ENCODE measurements at places on chromosomes 7 and 10.

DNA sequence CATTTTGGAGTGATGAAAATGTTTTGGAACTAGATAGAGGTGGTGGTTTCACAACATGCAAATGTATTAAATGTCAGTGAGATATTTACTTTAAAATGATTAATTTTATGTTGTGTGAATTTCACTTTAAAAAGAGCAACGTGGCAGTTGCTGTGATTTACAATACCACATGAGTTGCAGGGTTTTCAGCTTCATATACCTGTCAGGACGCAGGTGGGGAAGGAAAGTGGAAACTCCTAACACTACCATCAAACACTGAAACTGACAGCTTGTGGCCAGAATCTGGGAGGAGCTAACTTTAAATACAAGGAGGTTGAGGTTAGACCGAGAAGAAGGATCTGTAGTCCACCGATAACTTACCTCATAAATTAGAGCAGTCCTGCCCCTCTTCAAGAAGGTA, 168.9 kb upstream of the TMEM72 start:
- no peak for DNase-seq

DNA sequence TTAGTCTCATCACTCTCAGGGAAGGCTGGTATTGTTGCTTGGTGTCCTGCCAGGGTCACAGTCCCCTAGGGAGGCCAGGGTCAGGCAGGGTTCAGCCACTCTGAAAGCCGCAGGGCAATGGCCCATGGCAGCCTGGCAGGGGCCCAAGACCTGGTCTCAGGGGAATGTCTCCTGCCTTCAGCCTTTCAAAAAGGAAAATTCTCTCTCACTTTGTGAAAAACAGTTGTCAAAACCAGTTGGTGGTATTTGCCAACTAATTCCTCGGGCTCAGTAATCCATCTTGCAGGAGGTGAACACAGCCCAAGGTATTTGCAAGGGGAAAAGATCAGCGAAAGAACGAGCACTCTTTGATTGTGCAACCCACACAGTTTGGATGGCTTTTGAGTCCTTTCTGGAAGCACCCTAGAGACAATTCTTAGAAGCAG, 101.5 kb downstream of the JCAD start:
- DNase-seq, result peak; percentile 64

- DNase-seq, result no peak
These were observed 39.7 kb downstream of the MACROH2A2 start for GRCh38 chr10:70092389-70092718.

DNA sequence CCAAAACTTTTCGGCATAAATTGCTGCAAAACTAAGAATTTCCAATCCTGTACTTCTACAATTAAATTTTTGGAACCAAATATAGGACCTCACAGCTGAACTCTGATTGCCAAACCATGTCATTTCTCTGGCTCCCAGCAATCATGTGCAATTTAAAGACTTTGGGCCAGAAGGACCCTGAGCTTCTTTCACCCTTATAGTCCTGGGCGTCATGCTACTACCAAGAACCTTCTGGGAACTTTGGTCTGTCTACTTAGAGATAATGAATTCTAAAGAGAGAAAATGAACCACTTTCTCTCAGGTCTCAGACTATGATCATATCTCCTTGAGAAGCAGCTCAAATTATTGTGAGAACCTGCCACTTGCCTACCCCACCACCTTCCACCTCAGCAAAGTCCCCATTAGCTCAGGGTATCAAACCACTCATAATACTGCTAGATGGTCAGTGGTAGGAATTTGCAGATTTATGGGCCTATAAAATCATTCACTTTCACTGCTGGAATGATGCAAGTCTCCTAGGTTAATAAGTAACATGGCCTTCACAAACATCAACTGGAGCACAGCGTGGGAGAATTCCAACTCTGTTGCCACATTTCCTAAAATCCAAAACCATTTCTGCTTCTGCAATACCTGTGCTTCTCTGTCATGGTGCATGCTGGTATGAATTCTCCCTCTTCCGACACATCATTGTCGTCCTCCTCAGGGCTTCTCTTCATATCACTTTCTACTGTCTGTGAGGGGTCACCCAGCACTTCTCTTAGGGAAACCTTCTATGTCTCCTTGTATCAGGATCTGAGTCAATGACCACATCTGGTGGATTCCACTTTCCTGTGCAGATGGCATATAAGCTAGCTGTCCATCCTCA, 6.6 kb upstream of the WDR91 start:
- DNase-seq, result peak; percentile 13

DNA sequence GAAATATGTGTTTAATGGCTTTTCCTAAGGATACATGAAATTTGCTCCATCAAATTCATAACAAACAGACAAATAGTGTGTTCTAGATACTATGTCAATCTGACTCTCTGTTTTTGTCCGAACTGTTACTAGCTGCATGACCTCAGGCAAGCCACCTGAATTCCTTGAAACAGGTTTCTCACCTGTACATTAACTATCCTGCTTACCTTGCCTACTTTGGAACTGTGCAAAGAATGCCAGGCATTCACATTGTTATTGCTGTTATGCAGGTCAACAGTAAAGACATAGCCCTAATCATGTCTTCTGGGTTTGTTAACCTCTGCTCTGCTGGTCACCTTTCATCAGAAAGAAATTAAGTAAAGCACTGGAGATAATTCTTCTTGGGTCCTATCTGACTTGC, 1283.9 kb upstream of the CELF2 start:
- no peak for DNase-seq

DNA sequence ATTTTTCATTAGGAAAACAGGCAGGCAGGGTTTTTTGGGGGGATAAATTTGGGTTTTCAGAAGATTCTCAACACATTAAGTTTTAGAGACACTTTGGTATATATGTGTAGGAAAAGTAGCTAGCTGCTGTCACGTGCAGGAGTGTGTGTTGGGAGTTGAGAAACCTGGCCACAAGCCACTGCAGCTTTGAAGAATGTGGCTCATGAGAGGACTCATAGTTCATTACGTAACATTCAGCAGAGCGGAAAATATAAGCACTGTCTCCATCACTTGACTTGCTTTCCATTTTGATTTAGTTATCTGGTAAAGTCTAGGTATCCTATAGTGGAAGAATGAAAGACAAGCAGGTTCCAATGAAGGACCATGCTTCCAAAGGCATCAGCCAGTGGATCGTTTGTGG, 31.2 kb downstream of the SMNDC1 start:
- DNase-seq, result peak; percentile 88

DNA sequence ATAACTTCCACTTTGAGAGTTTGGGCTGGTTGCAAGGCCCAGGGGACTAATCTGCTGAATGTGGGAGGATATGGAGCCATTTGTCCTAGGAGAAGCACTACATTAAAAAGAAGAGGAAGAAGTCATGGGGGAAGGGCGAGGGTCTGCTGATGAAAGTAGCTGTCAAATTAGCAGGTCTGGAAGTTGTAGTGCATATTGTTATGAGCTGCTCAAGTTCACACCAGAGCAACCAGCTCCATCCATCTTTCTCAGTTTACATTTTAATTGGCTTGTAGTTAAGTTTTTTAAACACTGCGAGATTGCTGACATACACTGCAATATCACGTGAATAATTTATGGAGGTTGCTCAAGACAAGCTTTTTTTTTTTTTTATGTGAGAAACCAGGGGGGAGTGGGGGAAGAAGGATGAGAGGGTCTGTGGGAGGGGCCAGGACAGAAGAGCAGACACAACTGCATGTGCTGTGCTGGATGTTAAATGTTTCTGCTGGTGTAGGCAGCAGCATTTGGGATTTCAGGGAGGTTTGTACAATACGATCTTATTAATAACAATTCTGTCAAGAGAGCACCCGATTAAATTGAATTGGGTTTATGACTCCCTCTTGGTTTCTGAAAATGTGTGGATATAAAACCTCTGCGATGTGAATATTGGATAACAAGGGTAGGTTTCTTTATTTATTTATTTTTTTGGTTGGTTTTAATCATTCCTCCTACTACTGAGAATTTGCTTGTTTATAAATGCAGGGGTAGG, 759.0 kb upstream of the GALNT17 start:
- no peak for DNase-seq

GRCh38 chr10:23657677-23658076, 218.8 kb downstream of the OTUD1 start:
- no peak for DNase-seq

DNA sequence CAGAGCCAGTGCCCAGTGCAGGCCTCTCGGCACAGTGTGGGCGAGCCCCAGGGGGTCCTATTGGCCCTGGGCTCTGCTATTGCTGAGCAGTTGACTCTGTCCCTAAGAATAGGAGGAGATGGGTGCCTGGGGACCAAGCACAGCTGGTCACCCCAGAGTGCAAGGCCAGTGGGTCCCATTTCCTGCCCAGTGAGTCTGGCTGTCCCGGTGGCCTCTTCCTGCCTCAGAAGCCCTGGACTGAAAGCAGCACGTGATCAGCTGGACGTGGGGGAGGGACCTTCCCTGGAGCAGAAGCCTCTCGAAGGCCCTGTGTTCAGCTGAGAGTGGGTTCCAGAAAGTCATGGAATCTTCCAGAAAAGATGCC, 42.0 kb downstream of the PWWP2B start:
- no peak for DNase-seq

DNA sequence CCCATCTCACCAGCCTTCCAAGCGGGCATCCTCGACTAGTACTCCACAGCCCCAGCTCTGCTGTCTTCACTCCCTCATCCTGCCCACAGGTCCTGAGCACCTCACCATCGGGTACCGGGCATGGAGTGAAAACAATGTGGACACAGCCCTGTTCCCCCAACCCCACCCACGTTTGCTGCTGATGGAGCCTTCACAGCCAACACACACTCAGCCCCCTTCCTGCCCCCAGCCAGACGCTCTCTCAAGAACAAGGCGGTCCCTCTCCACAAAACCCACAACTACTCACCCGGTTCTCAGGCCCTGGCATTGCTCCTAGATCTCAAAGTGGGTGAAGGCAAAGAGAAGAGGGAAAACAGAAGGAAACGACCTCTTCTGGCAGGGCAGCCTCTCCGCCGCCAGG, 56.1 kb downstream of the SLIT1 start:
- no peak for DNase-seq

GRCh38 chr10:31635415-31636065, 293.1 kb downstream of the ARHGAP12 start:
- DNase-seq, result peak; percentile 53

GRCh38 chr7:7554021-7554432, 12.7 kb upstream of the MIOS start:
- DNase-seq, result peak; percentile 96

GRCh38 chr10:6123532-6123931, 34.7 kb downstream of the RBM17 start:
- no peak for DNase-seq

DNA sequence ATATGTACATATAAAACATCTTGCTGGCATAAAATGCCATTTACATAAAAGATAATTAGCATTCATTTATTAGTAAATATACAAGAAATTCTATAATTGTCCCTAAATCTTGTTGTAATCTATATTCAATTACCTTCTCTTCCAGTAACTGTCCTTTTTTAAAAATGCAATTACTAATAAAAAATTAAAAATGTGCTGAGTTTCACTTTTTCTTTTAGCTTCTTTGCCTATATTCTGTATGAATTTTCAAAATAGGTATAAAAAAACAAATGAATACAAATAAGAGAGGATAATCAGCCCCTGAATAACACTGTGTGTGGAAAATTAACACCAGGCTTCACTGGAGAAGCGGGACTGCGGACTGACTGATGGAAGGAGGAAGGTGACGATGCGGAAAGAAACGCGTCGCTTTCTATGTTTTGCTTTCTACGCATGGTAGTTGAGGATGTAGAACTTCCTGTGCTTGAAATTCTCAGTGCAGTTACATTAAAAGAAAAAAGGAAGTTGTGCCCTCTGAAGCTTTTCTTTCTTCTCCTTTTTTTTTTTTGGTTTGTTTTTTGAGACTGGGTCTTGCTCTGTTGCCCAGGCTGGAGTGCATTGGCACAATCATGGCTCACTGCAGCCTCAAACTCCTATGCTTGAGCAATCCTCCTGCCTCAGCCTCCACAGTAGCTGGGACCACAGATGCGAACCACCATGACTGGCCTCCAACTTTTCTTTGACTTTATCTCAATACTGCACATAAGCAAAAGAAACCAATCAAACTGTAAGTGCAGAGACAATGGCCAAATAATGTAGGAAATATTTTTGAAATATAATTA, 7.4 kb upstream of the ZMYND11 start:
- no peak for DNase-seq

DNA sequence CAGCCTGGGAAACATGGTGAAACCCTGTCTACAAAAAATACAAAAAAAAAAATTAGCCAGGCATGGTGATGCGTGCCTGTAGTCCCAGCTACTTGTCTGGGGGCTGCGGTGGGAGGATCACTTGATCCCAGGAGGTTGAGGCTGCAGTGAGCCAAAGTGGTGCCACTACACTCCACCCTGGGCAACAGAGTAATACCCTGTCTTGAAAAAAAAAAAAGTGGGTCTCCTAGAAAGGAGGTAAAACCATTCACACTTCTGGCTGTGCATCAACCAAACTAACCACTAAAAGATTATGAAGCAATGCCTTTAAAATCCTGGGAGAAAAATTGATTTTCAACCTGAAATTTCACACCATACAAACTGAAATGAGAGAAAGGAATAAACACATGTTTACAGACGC, 35.4 kb upstream of the C10orf71 start:
- DNase-seq, result no peak

GRCh38 chr7:74627661-74628411, 29.7 kb upstream of the GTF2I start:
- DNase-seq, result peak; percentile 89

GRCh38 chr7:112019932-112020331, 186.3 kb downstream of the DOCK4 start:
- DNase-seq, result no peak

DNA sequence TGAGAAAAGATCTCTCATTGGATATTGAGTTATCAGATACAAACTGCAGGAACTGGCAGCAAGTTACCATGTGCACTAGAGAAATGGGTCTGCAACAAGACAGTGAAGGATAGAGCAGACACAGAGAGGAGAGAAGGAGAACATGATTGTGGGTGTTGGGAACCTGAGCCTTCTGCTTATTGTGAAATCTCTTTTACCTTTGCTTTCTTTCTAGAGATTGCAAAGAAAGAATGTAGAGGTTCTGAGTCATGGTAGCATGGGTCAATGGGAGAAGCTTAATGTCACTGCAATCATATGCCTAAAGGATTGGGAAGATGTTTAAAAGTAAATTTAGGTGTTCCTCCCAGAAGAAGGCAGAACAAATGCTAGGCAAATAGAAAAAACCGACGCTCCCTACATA, 821.4 kb downstream of the CCSER2 start:
- DNase-seq, result no peak

GRCh38 chr7:155775691-155776090, 36.6 kb downstream of the SHH start:
- no peak for DNase-seq

GRCh38 chr7:80603940-80604339, 34.5 kb upstream of the CD36 start:
- DNase-seq, result no peak

DNA sequence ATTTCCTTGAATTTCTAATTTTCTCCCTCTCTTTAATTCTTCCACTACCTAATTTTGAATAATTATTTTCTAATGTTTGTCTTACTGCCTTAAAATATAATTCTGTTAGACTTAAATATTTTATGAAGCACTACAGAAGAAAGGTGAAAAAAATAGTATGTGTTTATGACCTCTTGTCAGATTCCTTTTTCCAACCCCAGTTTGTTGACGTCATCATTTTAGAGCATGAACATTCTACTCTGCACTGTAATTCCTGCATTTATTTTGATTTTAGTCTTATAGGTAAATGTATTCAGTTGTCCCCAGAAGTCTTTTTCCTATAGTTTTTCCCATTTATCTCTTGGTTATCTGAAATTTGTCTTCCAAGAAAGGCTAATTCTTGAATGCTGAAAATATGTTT, 468.1 kb downstream of the SORCS3 start:
- no peak for DNase-seq
